ENCODE measurements at places on chromosomes 3 and 15.

DNA sequence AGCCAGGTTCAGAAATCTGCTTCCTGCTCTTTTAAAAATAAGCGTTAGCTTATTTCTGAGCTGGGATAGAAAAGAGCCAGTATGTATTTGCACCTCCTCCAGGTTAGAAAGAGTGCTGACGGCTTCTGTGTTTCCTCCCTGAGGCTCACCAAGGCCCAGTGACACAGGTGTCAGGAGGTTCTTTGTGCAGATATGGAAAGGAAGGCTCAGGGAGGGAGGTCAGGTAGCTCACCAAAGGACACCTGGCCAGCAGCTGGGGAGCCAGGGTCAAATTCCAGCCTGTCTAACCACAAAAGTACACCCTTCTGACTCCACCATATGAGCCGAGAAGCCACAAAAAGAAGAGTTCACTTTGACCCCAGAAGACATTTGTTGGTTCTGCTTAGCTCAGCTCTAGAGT is 201.0 kb upstream of the WNT5A start:
- no peak for DNase-seq

DNA sequence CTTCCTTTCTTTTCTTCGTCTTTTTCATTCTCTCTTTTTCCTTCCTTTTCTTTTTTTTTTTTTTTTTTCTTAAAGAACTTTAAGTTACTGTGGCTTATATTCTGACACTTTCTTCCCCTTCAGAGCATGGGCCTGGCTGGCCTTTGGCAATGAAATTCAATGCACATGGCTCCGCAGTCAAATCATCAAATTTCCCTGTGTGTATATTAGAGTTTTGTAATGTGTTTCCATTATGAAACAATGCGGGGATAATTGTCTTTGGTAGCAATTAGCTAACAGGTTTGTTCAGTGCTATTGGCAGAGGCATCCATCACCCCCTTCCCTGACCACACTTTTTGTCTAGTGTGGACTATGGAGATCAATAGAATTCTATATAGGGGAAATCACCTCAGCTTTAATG is 80.5 kb downstream of the CDIN1 start:
- no peak for DNase-seq

DNA sequence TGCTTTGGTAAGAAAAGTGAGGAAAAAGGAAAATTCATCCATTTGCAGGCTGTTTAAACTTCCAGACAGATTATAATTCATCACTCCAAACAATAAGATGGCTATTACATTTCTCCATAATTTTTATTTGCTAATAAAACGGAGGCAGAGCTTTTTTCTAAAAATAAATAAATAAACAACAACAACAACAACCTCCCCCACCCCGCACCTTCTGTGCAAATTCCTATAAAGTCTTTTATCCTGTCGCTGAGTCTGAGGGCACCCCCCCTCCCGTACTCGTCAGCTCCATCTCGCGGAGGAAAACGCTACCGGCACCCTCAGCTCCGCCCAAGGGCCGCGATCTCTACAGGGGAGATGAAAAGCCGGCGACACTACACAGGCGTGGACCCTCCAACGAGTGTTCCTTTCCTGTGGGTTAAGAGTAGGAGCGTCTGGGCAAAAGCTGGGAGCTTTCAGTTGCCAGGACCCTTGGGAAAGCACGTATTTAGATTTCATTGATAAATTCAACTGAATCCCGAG is 1.0 kb upstream of the ATP1B3 start:
- DNase-seq: peak; percentile 84

DNA sequence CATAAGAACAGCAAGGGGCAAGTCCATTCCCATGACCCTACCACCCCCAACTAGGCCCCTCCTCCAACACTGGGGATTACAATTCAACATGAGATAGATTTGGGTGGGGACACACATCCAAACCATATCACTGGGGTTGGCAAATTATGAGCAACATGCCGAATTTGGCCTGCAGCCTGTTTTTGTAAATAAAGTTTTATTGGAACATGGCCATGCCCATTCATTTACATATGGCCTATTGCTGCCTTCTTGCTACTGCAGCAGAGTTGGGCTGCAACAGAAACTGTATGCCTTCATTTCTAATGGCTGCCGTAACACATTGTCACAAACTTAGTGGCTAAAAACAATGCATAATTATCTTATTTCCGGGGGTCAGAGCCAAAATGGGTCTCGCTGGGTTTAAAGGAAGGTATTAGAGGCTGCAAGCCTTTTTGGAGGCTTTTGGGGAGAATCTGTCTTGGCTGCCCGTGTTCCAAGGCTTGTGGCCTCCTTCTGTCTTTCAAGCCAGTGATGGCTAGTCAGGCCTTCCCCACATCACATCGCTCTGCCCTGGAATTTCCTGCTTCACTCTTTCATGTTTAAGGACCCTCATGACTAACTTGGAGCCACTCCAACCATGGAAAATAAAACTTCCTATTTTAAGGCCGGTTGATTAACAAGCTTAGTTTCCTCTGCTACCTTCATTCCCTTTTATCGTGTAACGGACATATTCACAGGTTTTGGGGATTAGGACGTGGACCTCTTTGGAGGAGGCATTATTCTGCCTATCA is 428.5 kb upstream of the PROK2 start:
- no peak for DNase-seq

- no peak for DNase-seq
Measured at GRCh38 chr3:39491014-39491413, 23.5 kb downstream of the MOBP start.
